ENCODE measurements at places on chromosomes 5 and 9. TPM values are rescaled to one million over a fixed set of nuclear protein-coding genes. Genes with fewer than 3 reads are reported as not detected.

DNA sequence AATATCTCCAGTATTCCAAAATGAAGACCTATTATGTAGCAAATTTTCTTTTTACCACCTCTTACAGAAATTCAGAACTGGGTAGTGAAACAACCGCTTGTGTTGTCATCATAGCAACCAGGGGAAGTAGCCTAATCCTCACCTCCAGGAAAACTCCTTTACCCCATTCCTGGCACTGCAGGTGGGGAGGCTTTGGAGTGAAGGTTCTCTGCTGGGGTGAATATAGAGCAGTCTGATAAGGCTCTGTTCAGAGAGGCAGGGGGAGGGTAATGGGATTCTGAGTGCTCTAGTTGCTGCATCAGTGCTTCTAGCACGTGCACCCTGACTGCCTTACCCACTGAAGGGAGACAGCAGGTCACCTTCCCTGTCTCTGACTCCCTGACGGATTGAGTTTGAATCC, 116.2 kb downstream of the MAN2A1 start:
- DNase-seq, result no peak

DNA sequence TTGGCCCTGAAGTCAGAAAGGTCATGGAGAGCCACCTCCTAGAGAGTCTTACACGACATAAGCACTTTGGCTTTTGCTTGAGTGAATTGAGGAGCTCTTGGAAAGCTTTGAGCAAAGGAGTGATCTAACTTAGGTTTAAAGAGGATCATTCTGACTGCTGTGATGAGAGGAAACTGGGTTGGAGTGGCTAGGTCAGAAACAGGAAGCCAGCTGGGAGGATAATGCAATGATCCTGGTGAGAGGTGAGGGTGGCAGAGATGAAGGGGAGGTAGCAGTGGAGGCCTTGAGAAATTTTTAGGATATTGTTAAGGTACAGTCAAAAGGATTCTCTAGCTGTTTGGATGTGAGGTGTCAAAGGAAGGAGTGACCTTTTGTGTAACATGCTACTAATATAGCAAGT, 32.2 kb upstream of the ROPN1L start:
- DNase-seq, result no peak

DNA sequence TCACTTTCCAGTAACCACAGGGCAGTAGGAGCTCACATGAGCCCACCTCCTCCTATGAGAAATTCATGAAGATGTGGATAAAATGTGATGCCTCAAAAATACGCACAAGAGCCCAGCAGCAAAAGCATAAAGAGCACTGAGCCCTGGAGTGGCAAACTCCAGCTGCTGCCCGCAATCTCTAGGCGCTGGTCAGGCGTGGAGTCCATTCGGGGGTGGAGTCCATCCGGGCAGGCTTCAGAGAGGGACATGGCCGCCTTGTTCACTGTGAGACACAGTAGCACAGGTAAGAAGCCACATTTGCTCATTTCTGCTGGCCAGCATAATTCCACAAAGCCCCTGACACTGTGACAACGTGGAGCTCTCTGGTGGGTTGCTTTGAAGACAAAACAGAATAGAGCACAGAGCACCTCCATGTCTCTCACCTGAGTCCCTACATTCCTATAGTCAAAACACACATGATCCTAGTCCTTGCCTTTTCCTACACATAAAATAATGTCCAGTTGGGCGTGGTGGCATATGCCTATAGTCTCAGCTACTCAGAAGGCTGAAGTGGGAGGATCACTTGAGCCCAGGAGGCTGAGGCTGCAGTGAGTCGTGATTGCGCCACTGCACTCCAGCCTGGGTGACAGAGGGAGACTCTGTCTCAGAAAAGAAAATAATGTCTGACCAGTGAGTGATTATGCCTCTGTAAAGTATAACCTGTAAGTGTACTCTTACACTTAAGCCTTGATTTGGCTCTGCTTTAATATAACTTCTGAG, 365.2 kb downstream of the GADD45G start:
- DNase-seq, result peak; percentile 35

DNA sequence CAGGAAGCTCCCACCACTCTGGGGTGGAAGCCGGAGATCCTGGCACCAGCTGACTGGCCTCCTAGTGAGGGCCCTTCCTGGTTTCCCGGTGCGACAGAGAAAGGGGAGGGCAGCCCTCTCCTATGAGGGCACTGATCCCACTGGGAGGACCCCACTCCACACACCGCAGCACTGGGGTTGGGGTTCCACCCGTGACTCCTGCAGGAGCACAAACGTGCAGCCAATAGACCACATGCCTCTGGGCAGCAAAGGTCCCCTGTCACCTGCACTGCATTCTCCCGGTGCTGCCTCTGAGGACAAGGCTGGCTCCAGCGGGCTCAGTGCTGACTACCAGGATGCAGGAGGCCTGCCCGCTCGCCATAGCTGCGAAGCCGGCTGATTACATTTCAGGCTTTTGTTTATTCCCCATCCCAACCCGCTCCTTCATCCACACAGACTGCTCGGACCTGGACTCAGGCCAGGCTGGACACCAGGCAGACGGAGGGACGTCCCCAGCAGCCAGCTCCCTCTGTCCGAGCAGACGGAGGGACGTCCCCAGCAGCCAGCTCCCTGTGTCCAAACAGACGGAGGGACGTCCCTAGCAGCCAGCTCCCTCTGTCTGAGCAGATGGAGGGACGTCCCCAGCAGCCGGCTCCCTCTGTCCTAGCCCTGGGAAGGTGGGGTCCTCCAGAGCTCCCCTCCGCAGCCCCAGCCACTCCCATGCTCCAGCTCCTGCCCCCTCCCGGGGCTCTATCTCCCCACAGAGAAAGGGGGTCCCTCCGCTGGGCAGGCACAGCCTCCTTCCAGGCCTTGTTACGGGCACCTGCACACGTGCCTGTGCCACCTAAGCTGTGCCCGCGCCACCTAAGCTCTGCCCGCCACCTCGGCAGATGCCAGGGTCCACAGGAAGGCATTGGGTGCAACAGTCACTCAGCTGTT, 8.8 kb upstream of the CEP72 start:
- DNase-seq, result no peak

DNA sequence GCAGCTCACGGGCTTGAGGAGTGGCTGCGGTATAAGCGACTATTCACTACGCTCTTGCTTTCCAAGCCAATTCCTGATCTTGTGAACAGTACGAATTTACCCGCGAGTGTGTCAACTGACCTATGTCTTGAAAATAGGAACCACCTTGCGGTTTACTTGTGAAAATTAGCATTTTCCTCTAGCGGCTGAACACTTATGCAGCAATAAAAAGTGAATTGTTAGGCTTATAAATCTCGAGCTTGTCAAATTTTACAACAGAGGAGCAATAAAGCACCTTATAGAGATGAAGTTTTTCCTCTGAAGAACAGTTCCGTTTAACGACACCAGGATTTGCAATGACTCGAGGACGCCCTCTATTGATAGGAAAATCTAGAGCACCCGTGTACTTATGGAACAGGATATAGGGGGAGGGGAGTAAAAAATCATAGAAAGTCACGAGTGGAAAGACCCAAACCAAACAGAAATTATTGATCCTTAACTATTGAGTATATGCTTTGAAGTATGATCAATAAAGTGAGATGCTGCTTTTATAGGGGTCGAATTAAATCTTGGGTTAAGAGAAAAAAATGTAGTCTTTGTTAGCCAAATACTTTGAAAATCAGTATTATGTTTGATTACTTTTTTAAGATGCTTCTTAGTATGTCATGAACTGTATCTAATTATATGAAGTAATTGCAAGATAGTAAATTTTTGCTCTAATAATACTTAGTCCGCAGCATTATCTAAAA, 1.9 kb upstream of the RGMB start:
- peak; percentile 80 for DNase-seq

DNA sequence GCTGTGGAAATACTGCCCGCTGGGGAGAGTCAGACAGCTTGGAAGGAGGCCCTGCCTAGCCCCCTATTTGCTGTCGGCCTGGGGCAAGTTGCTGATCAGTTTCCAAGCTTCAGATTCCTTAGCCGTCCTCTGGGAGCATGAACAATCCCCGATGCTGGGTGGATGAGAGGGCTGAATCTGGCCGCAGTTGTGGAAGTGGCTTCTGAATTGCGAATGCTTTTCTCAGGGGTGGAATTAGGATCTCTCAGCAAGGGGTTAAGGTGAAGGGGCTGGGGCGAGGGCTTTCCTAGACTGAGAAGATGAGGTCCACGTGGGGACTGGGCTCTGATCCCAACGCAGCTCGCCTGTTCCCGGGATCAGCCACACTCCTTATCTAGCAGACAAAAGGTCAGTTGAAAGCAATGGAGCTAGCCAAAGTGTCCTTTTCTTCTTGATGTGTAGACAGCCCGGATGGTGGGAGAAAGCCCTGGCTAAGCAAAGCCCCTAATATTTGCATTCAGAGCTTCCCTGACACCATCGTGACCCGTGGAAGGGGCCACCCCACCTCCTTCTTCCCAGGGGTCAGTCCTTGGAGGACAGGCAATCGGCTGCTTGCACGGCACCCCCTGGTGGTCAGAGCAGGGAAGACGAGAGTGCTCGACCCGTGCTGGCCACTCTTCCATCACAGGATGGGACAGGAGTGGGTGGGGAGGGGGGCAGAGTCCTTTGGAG, 54.9 kb downstream of the COL15A1 start:
- peak; percentile 76 for DNase-seq

- DNase-seq, result no peak
Observed at GRCh38 chr9:37543468-37543867, 32.7 kb downstream of the FBXO10 start.

DNA sequence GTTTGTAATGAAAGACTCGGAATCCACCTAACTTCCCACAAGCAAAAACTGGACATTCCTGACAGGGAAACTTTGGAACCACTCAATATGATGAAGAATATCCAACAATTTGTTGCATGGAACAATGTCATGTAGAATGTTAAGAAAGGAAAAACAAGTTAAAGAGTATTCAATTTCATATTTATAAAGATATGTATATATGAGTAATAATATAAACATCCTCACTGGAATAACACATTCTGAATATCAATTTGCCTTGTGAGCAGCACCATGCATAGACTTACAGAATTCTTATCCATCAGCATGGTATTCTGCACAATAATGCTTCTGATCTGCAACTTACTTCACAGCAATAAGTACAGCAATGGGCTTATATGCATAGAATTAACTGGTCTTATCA, 650.3 kb downstream of the SEMA5A start:
- DNase-seq, result no peak

F12 gene
- total RNA-seq, result 6.2 TPM

PDE6A gene
- total RNA-seq, result 6.5 TPM

ANKRD55 gene
- total RNA-seq, result not detected
